ENCODE measurements at places on chromosomes 2 and 18.

- DNase-seq = no peak
- H3K4me1 ChIP-seq = peaks cover 8% of the 10 kb centered on the region
- peaks cover 3% of the 10 kb centered on the region for H3K36me3 ChIP-seq
- H3K27ac ChIP-seq = no peak overlapping the region
- H3K27me3 ChIP-seq = no peaks in the 10 kb centered on the region
- H3K4me3 ChIP-seq = no peak overlapping the region
These were observed 375.6 kb upstream of the VWC2L start for GRCh38 chr2:214035091-214035852.

DNA sequence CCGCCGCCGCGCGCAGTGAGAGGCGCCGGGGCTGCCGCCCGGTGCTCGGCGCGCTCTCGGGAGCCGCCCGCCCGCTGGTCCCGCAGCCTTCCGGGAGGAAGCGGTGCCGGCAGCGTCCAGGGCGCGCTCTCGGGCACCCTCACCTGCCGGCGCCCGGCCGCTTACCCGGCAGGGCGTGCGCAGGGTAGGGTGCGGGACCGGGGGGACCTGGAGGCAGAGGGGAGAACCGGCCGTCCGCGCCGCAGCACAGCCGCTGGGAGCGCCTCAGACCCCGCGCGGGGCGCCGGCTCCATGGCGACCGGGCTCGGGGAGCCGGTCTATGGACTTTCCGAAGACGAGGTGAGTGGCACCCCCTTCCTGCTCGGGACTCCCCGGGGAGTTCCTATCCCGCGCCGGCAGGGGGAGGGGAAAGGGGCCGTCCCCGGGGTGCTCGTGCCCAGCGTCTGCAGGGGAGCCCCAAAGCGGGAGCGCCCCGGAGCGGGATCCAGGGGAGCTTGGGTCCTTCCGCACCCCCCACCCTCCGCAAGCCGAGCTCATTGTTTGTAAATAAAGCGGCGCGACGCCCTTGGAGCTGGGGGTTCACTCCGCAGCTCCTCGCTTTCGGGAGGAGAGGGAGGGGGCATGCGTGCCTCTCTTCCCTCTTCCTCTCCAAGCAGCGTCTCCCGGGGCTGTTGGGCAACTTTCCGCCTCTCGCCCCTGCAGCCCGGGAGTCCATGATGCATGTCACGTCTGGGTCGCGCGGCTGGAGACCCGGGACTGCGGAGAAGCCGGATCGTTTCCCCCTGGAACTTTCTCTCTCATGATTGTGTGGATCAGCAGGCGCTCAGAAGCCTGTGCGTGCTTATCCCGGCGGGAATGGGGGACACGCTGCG is 580 bp downstream of the NEDD4L start:
- H3K27ac ChIP-seq = peak overlapping the region; percentile 73
- no peak for DNase-seq
- H3K4me1 ChIP-seq = peaks cover 28% of the 10 kb centered on the region

GRCh38 chr18:75727456-75727855 is 300.0 kb upstream of the SMIM21 start:
- DNase-seq = no peak
- no peak overlapping the region for H3K4me3 ChIP-seq
- H3K27me3 ChIP-seq = no peaks in the 10 kb centered on the region
- no peaks in the 10 kb centered on the region for H3K4me1 ChIP-seq
- H3K27ac ChIP-seq = no peak overlapping the region

DNA sequence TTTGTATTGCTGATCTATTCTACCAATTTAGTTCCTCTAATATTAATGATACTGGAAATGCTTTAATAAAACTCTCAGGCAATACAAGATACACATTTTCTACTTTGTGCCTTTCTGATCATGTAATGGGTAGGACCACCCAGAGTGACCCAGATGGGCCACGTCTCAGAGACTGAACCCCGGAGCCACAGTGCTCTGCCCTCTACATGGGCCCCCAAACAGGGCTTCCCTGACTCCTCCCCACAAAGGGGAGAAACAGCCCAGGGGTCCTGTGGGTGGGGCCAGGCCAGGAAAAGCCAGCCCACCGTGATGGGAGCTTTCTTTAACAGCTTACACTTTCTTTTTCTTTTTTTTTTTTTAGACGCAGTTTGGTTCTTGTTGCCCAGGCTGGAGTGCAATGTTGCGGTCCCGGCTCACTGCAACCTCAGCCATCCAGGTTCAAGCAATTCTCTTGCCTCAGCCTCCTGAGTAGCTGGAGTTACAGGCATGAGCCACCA is 18.4 kb downstream of the HDAC4 start:
- H3K4me3 ChIP-seq = no peak overlapping the region
- no peaks in the 10 kb centered on the region for H3K27me3 ChIP-seq
- H3K4me1 ChIP-seq = no peaks in the 10 kb centered on the region
- H3K36me3 ChIP-seq = peaks cover 5% of the 10 kb centered on the region

DNA sequence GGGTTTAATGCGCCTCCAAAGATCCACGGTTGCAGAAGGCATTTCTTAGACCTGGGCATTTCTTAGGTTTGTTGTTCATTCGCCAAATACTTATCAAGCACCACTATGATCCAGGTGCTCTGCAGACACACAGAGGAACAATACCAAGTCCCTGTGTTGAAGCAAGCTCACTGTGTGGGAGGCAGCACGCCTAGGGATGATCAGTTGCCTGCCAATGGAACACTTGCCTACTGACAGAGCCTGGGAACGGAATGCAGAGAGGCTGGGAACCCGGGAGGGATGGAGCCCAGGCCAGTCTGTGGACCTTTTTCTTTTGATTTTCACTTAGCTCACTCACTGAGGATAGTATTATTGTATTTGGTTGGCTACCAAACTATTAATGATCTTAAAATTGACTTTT is 1.9 kb upstream of the GRP start:
- no peak overlapping the region for H3K4me3 ChIP-seq
- H3K27ac ChIP-seq = no peak overlapping the region
- H3K36me3 ChIP-seq = no peaks in the 10 kb centered on the region
- H3K4me1 ChIP-seq = peaks cover 17% of the 10 kb centered on the region

DNA sequence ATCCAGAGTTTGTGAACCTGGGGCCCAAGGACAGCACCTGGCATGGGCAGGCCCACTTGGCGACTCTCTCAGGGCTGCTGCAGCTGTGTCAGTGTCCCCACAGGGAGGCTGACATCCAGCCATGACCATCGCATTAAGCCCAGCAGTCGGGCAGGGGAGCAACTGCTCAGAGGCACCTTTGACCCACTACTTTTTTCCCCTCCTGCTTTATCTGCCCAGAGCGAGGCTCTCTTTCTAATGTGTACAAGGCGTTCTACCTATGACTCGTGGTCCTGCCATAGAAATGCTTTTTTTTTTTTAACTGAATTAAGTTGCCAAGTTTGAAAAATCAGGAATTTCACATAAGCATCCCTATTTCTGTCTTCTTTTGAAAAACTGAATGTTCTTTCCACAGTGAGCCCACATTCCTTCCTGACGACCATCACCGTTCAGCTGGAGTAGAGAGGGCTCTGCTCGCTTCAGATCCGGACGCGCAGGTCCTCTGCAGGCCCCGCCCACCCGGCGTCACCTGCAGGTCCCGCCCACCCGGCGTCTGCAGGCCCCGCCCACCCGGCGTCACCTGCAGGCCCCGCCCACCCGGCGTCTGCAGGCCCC is 403 bp upstream of the CLUL1 start:
- peaks cover 68% of the 10 kb centered on the region for H3K27me3 ChIP-seq
- H3K36me3 ChIP-seq = no peaks in the 10 kb centered on the region
- H3K4me1 ChIP-seq = peaks cover 12% of the 10 kb centered on the region
- no peak for DNase-seq
- no peak overlapping the region for H3K27ac ChIP-seq
- no peak overlapping the region for H3K4me3 ChIP-seq

- H3K4me1 ChIP-seq = no peaks in the 10 kb centered on the region
- no peaks in the 10 kb centered on the region for H3K36me3 ChIP-seq
- no peak for DNase-seq
- H3K27ac ChIP-seq = no peak overlapping the region
These were observed 207.4 kb downstream of the ARL6IP6 start for GRCh38 chr2:152925547-152926448.

- H3K27ac ChIP-seq = no peak overlapping the region
- no peak for DNase-seq
- no peaks in the 10 kb centered on the region for H3K36me3 ChIP-seq
These were observed 313.5 kb upstream of the GYPC start for GRCh38 chr2:126342457-126342856.

- H3K4me1 ChIP-seq = peaks cover 17% of the 10 kb centered on the region
- H3K4me3 ChIP-seq = no peak overlapping the region
- no peaks in the 10 kb centered on the region for H3K27me3 ChIP-seq
- H3K36me3 ChIP-seq = no peaks in the 10 kb centered on the region
- DNase-seq = no peak
These were observed 1889.7 kb upstream of the CELF4 start for GRCh38 chr18:39455285-39455684.

- H3K27ac ChIP-seq = no peak within 1 kb of the TSS
- H3K4me3 ChIP-seq = peak within 1 kb of the TSS; percentile 72
- peaks cover 13% of the 10 kb centered on the region for H3K4me1 ChIP-seq
- H3K27me3 ChIP-seq = peaks cover 65% of the 10 kb centered on the region
These were observed at the start of the genes COL4A3 and COL4A4 for GRCh38 chr2:227163998-227164762. Gene COL4A3 (plus strand): TSS chr2:227164624. CDS start chr2:227164727, 103 bp downstream. Gene COL4A4 (minus strand): TSS chr2:227164205. CDS start chr2:227147483, 16,722 bp downstream.

GRCh38 chr2:126720638-126721037 is 64.7 kb downstream of the GYPC start:
- peaks cover 16% of the 10 kb centered on the region for H3K27me3 ChIP-seq
- H3K27ac ChIP-seq = no peak overlapping the region
- no peaks in the 10 kb centered on the region for H3K36me3 ChIP-seq
- DNase-seq = peak; percentile 72
- H3K4me1 ChIP-seq = no peaks in the 10 kb centered on the region

DNA sequence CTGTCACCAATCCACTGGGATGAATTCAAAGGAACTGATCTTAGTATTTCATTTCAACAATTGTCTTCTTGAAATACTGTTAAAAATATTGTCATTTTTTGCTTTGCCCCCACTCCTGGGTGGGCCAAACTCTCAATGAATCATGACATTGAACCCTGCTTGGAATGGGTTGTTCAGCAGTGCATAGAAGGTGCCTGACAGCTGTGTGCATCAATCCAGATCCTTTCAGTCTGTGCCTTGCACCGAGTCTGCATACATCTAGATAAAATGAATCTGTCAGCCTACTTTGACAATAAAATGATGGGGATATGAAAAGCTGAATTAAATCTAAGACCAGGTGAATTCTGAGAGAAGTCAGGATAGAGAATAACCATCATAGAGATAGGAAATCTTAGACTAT is 706.6 kb downstream of the CBLN2 start:
- no peak for DNase-seq
- H3K36me3 ChIP-seq = no peaks in the 10 kb centered on the region
- no peaks in the 10 kb centered on the region for H3K4me1 ChIP-seq
- H3K4me3 ChIP-seq = no peak overlapping the region

DNA sequence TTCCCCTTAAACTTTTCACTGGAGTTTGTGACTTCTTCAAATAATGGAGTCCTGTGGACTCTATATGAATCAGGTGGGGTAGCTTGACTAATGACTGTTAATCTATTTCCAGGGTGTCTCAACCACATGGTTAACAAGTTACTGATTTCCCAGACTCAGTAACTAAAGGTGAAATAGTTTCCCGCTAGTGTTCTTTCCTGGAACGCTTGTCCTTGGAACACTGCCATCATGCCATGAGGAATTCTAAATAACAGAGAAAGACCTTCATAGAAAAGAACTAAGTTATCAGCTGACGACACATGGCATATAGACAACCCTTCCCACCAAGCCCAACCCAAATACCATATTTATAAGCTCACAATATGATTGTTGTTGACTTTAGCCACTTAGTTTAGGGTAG is 1027.9 kb upstream of the FAM98A start:
- no peak overlapping the region for H3K4me3 ChIP-seq
- DNase-seq = no peak
- H3K4me1 ChIP-seq = no peaks in the 10 kb centered on the region
- no peaks in the 10 kb centered on the region for H3K36me3 ChIP-seq
- H3K27me3 ChIP-seq = no peaks in the 10 kb centered on the region

- peak; percentile 83 for DNase-seq
- H3K36me3 ChIP-seq = peaks cover 54% of the 10 kb centered on the region
- no peak overlapping the region for H3K4me3 ChIP-seq
- H3K4me1 ChIP-seq = no peaks in the 10 kb centered on the region
These were observed 18.9 kb downstream of the ADI1 start for GRCh38 chr2:3500326-3500899.

GRCh38 chr18:23487738-23488570 is 15.4 kb upstream of the RMC1 start:
- H3K27me3 ChIP-seq = no peaks in the 10 kb centered on the region
- no peak for DNase-seq
- H3K36me3 ChIP-seq = peaks cover 7% of the 10 kb centered on the region
- H3K4me3 ChIP-seq = no peak overlapping the region
- H3K4me1 ChIP-seq = no peaks in the 10 kb centered on the region
- no peak overlapping the region for H3K27ac ChIP-seq

DNA sequence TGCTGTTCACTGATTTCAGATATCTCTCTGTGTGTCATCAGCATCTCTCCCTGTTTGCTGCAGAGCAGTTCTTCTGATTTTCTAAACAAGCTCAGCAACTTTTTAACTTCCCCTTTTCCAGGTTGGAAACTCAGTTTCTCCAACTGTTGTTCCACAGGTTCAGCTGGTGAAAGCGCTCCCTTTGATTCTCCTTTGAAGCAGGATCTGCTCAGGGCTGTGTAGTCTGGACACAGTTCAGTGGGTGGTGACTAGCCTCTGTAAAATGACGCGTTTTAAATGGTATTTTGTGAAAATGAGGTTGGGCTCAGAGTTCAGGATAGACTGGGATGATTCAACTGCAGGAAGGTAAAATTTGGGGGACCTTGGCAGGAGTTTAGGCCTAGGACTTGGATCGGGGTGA is 106.3 kb downstream of the TRIM43 start:
- no peaks in the 10 kb centered on the region for H3K36me3 ChIP-seq
- no peak overlapping the region for H3K27ac ChIP-seq

DNA sequence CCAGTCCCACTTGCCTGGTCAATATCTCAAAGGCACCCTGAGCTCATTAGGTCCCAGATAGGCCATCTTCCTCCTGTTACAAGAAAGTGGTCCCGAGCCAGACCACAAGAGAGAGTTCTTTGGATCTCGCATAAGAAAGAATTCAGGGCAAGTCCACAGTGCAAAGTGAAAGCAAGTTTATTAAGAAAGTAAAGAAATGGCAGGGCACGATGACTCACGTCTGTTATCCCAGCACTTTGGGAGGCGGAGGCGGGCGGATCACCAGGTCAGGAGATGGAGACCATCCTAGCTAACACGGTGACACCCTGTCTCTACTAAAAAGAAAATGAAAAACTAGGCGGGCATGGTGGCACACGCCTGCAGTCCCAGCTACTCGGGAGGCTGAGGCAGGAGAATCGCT is 10.8 kb upstream of the SMAD7 start:
- peaks cover 50% of the 10 kb centered on the region for H3K4me1 ChIP-seq
- peak overlapping the region; percentile 91 for H3K27ac ChIP-seq
- H3K4me3 ChIP-seq = peak overlapping the region; percentile 64
- no peaks in the 10 kb centered on the region for H3K36me3 ChIP-seq
- DNase-seq = no peak
- H3K27me3 ChIP-seq = no peaks in the 10 kb centered on the region

GRCh38 chr2:7954234-7954633 is 727.6 kb upstream of the ID2 start:
- no peak overlapping the region for H3K4me3 ChIP-seq
- no peak for DNase-seq
- H3K4me1 ChIP-seq = peaks cover 4% of the 10 kb centered on the region
- H3K27me3 ChIP-seq = peaks cover 5% of the 10 kb centered on the region
- H3K36me3 ChIP-seq = no peaks in the 10 kb centered on the region

- H3K27me3 ChIP-seq = no peaks in the 10 kb centered on the region
- H3K27ac ChIP-seq = no peak overlapping the region
- DNase-seq = no peak
- peaks cover 25% of the 10 kb centered on the region for H3K4me1 ChIP-seq
- H3K4me3 ChIP-seq = no peak overlapping the region
These were observed 520.3 kb downstream of the SOX11 start for GRCh38 chr2:6212491-6212890.
